ENCODE measurements at places on chromosomes 1 and 21.

DNA sequence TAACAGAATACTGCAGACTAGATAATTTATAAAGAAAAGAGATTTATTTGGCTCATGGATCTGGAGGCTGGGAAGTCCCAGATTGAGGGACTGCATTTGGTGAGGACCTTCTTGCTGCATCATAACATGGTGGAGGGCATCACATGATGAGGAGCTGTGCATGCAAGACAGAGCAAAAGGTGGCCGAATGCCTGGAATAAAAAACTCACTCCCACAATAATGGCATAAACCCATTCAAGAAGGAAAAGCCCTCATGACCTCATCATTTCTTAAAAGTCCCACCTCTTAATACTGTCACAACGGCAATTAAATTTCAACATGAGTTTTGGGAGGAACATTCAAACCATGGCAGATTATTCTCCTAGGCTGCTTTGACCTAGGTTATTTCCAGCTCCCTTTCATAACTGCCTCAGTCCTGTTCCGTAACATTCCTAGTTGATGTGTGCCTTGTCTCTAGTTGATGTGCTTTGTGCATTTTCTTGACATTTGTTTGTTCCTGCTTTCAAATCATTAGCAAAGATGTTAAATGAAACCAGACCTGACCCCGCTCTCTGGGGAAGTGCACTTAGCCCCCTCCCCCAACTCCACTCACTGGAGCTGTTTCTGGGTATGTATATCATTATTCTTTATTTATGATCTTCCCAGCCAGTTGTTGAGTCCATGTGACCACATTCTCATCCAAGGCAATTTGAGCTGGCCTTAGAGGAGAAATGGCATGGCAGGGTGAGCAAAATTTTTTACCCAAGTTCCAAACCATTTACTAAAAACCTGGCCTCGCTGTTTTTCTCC lies 148.5 kb downstream of the GDAP2 start:
- no peaks in the 10 kb centered on the region for H3K27me3 ChIP-seq
- no peaks in the 10 kb centered on the region for H3K36me3 ChIP-seq
- H3K27ac ChIP-seq = no peak overlapping the region
- no peak for DNase-seq
- no peak overlapping the region for H3K4me3 ChIP-seq
- no peaks in the 10 kb centered on the region for H3K4me1 ChIP-seq

GRCh38 chr1:206142011-206142410 lies 24.8 kb upstream of the AVPR1B start:
- H3K27ac ChIP-seq = no peak overlapping the region
- no peak overlapping the region for H3K4me3 ChIP-seq
- no peaks in the 10 kb centered on the region for H3K36me3 ChIP-seq
- no peaks in the 10 kb centered on the region for H3K4me1 ChIP-seq

GRCh38 chr1:206596319-206596666 lies 16.0 kb downstream of the EIF2D start:
- H3K36me3 ChIP-seq = peaks cover 48% of the 10 kb centered on the region
- no peak overlapping the region for H3K4me3 ChIP-seq
- no peak overlapping the region for H3K27ac ChIP-seq
- no peak for DNase-seq
- H3K4me1 ChIP-seq = no peaks in the 10 kb centered on the region
- H3K27me3 ChIP-seq = no peaks in the 10 kb centered on the region

- no peak overlapping the region for H3K4me3 ChIP-seq
- H3K36me3 ChIP-seq = no peaks in the 10 kb centered on the region
- no peaks in the 10 kb centered on the region for H3K27me3 ChIP-seq
- no peak overlapping the region for H3K27ac ChIP-seq
Observed at GRCh38 chr1:41656068-41656467, 171.6 kb upstream of the EDN2 start.

DNA sequence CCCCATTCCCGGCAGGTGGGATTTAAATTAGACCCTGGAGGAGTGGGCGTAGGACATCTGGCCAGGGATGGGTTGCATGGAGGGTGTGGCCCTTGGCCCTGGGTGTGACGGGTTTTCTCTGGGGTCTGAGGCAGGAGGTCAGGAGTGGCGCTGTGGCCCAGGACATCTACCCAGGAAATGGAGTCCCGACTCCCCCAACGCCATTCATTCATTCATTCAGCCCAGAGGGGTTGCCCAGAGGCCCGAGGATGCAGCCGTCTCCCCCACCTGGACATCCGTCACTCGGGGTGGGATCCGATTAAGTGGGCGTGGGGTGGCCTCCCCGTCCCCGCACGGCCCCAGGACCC lies 663 bp downstream of the ATP13A2 start:
- peaks cover 42% of the 10 kb centered on the region for H3K4me1 ChIP-seq
- peak overlapping the region; percentile 76 for H3K4me3 ChIP-seq
- no peaks in the 10 kb centered on the region for H3K27me3 ChIP-seq
- no peak overlapping the region for H3K27ac ChIP-seq
- H3K36me3 ChIP-seq = no peaks in the 10 kb centered on the region

- DNase-seq = peak; percentile 29
- H3K36me3 ChIP-seq = no peaks in the 10 kb centered on the region
- no peaks in the 10 kb centered on the region for H3K27me3 ChIP-seq
Observed at GRCh38 chr1:201016211-201016651, 7.3 kb downstream of the KIF21B start.

DNA sequence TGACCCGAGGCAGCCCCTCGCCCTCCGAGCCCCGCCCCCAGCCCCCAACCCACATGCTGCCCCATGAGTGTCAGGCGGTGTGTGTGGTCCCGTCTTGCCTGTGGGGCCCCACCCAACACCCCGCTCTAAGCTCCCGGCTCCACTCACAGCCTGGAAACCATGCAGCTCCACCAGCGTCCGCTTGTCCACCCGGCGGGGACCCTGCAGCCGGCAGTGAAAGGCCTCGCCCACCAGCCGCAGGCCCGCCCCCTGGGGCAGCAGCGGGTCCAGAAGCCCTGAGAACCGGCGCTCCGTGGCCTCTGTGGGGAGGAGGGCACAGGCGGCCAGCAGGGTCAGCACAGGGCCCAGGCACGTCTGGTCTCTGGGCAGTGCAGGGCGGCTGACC lies 2.7 kb downstream of the C1QTNF12 start:
- no peaks in the 10 kb centered on the region for H3K4me1 ChIP-seq
- no peak overlapping the region for H3K4me3 ChIP-seq
- no peak for DNase-seq
- peaks cover 3% of the 10 kb centered on the region for H3K27me3 ChIP-seq
- no peaks in the 10 kb centered on the region for H3K36me3 ChIP-seq
- no peak overlapping the region for H3K27ac ChIP-seq

- H3K4me1 ChIP-seq = no peaks in the 10 kb centered on the region
- no peak overlapping the region for H3K4me3 ChIP-seq
- no peak overlapping the region for H3K27ac ChIP-seq
- H3K36me3 ChIP-seq = no peaks in the 10 kb centered on the region
- no peak for DNase-seq
Observed at GRCh38 chr21:42503711-42504110, 7.7 kb upstream of the RSPH1 start.

DNA sequence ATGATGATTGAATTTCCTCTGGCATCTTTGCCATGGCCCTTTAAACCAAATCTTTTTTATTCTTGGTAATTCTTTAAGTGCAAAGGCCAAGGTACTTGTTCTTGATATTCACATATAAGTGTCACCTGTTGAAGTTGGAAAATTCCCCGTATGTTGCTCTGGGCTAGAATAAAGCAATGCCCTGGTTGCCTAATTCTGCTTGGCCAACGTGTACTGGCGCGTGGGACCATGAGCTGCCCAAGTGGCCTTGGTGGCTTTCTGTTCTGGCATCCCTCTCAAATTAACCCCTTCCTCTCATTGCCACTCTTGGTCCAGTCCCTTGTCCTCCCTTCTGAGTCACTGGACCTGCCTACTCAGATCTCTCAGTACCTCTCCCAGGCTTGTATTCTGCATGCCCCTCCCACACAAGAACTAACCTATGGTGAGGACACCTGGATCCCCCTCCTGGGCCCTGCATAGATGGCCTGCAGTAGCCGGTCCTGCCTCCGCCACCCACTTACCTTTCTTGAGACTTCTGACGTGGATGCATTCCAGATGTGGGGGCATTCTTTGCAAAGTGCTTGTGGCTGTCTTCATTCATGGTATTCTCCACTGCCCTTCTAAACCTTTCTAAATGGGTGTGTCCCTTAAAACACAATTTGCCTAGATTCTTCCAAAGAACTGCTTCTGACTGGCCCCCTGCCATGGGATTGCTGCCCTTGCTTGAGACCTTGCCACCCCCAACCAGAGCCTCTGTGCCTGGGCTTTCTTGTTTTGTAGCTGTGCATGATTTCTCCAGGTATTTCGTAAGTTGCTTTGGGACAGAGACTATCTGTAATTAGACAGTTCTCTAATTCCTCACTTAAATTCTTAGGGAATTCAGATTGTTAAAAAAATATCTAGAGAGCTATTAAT lies 152.4 kb downstream of the GALNT2 start:
- H3K4me3 ChIP-seq = no peak overlapping the region
- no peaks in the 10 kb centered on the region for H3K36me3 ChIP-seq
- peaks cover 5% of the 10 kb centered on the region for H3K4me1 ChIP-seq
- no peaks in the 10 kb centered on the region for H3K27me3 ChIP-seq
- DNase-seq = no peak

DNA sequence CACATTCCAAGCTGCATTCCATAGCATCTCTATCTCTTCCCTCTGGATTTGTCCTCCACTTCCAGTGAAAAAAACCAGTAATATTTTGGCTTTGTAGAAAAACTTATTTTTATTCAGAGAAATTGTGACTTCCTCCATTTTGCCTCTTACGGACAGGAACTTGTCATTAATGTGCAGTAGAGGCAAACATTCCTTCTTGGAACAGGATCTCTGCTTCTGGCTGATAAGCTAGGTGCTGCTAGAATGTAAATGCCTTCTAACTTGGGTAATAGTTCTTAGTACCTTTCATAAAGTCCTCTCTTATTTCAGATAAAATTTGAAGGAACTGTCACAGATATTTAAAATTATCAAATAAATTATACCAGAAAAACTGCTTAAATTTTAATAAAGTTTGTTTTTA lies 707.8 kb downstream of the USP25 start:
- no peak overlapping the region for H3K27ac ChIP-seq
- no peaks in the 10 kb centered on the region for H3K27me3 ChIP-seq
- no peak overlapping the region for H3K4me3 ChIP-seq
- no peak for DNase-seq
- H3K36me3 ChIP-seq = no peaks in the 10 kb centered on the region

All from astrocyte (in vitro differentiated cells and primary cell).